ENCODE measurements at places on chromosomes 2 and 18. TPM values are rescaled to one million over a fixed set of nuclear protein-coding genes. Genes with fewer than 3 reads are reported as not detected.

Gene NCKAP5
- 3.8 TPM for total RNA-seq

DNA sequence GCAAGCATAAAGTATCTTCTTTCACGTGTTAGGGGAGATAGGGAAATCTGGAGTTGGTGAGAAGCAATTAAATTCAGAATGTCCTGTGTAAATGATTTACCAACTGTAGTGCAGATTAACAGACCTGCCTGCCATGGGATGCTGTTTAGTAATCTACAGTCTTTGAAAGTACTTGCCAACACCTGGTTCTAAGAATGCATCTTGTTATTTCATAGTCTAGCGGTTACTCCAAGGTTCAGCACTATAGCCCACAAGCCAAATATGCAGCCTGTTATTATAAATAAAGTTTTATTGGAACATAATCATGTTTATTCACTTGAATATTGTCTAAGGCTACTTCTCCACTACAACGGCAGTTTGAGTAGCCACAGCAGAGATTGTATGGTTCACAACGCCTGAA lies 100.8 kb downstream of the OSBPL6 start:
- DNase-seq = peak; percentile 8
- no peak overlapping the region for H3K4me3 ChIP-seq
- H3K4me1 ChIP-seq = peaks cover 40% of the 10 kb centered on the region
- no peaks in the 10 kb centered on the region for H3K36me3 ChIP-seq
- H3K27me3 ChIP-seq = no peaks in the 10 kb centered on the region
- H3K27ac ChIP-seq = no peak overlapping the region

Gene RESP18
- total RNA-seq = not detected

DNA sequence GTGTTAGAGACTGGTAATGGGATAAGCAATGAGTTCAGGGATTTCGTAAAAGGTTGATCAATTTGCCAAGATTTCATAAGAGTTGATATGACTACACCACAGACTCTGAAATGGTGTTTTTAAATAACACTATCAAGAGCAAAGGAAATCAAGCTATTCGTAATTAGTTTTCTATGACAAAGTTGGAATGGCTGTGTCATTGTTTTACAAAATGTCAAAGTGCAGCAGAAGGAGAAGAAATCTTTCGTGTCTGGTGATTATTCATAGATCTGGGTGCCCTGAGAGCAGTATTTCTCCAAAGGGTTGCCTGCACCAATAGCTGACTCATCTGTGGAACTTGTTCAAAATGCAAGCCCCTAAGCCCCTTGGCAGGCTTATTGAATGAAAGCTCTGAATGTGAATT lies 70.1 kb downstream of the NABP1 start:
- no peak for DNase-seq
- H3K4me1 ChIP-seq = no peaks in the 10 kb centered on the region
- H3K36me3 ChIP-seq = no peaks in the 10 kb centered on the region
- no peaks in the 10 kb centered on the region for H3K27me3 ChIP-seq
- H3K27ac ChIP-seq = no peak overlapping the region
- H3K4me3 ChIP-seq = no peak overlapping the region

- no peaks in the 10 kb centered on the region for H3K27me3 ChIP-seq
- no peaks in the 10 kb centered on the region for H3K36me3 ChIP-seq
- no peak overlapping the region for H3K4me3 ChIP-seq
Measured at GRCh38 chr18:62420513-62421209, 95.6 kb downstream of the TNFRSF11A start.

GRCh38 chr18:3877678-3878077 lies 427.7 kb downstream of the TGIF1 start:
- DNase-seq = no peak
- no peak overlapping the region for H3K4me3 ChIP-seq
- no peaks in the 10 kb centered on the region for H3K27me3 ChIP-seq
- H3K27ac ChIP-seq = no peak overlapping the region
- H3K4me1 ChIP-seq = no peaks in the 10 kb centered on the region
- no peaks in the 10 kb centered on the region for H3K36me3 ChIP-seq

Gene RIT2
- not detected for total RNA-seq

DNA sequence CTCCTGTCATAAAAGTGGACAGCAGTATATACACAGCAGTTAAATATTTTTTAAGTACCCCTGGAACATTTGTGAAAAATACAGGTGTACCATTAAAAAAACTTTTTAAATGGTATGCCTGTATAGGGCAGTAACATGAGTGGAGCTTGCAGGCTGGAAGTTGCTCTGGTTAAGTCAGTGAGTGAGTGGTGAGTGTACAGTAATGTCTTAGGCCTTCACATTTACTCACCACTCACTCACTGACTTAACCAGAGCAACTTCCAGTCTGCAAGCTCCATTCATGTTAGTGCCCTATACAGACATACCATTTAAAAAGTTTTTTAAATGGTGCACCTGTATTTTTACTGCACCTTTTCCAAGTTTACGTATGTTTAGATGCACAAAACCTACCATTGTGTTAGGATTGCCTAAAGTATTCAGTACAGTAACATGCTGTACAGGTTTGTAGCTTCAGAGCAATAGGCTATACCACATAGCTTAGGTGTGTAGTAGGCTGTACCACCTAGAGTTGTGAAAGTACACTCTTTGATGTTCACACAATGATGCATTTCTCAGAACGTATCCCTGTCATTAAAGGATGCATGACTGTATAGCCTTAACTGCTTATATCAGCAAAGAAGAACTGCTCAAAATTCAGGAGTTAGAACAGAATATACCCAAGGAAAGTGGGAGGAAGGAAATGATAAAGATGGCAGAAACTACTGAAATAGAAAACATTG lies 112.6 kb downstream of the EHBP1 start:
- no peak overlapping the region for H3K27ac ChIP-seq
- H3K36me3 ChIP-seq = no peaks in the 10 kb centered on the region
- H3K27me3 ChIP-seq = no peaks in the 10 kb centered on the region
- H3K4me1 ChIP-seq = peaks cover 27% of the 10 kb centered on the region
- H3K4me3 ChIP-seq = no peak overlapping the region

DNA sequence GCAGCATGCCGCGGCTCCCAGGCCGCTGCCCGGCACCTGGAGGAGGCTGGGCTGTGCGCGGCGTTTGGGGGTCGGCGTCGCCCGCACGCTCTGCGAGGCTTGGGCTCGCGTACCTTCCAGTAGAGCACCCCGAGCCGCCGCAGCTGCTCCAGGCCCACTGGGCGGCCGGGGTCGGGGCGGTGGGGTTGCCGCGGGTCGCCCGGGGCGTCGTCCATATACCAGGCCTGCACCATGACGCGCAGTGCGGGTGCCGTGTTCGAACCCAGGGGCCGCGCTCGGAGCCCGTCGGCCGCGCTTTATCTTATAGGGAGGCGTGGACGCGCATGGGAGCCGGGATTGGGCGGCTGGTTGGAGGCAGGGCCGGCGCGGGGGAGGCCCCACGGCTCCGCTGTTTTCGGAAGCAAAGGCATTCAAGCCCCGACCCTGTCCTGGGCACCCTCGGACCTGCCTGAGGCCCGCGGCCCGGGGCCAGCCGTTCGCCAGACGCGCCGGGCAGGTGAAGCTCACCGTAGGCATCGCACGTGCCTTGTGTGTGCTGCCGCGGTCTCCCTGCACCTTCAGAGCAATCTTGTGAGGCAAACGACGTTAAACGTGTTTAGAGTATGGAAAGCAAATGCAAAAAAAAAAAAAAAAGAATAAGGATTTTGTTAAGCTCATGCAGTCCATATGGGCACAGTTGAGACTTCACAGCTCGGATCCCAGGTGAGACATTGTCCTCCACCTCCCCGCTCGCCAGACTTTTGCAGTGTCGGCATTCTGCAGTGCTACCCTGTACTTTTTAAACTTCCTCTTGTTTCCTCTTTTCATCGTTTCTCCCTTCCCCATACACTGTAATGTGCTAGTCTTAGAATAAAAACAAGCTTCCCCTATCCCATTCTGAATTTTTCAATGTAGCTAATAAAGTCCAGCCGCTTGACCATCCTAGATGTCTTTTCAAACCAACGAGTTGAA lies at the start of gene ADI1:
TSS of gene ADI1 (minus strand) at position 277 of the 951 bp plus-strand sequence. CDS start at position 233, 44 bp downstream.
- H3K36me3 ChIP-seq = peaks cover 4% of the 10 kb centered on the region
- DNase-seq = peak; percentile 86
- peak within 1 kb of the TSS; percentile 94 for H3K4me3 ChIP-seq
- H3K27ac ChIP-seq = peak within 1 kb of the TSS; percentile 68
- H3K27me3 ChIP-seq = no peaks in the 10 kb centered on the region

- H3K4me1 ChIP-seq = peaks cover 19% of the 10 kb centered on the region
- no peaks in the 10 kb centered on the region for H3K36me3 ChIP-seq
- no peaks in the 10 kb centered on the region for H3K27me3 ChIP-seq
- H3K27ac ChIP-seq = no peak overlapping the region
- DNase-seq = no peak
Measured at GRCh38 chr18:32368991-32369390, 101.7 kb downstream of the GAREM1 start.

- H3K27me3 ChIP-seq = no peaks in the 10 kb centered on the region
- H3K4me3 ChIP-seq = no peak overlapping the region
- peaks cover 9% of the 10 kb centered on the region for H3K4me1 ChIP-seq
- H3K36me3 ChIP-seq = no peaks in the 10 kb centered on the region
- DNase-seq = no peak
- H3K27ac ChIP-seq = no peak overlapping the region
Measured at GRCh38 chr2:119387381-119388129, 20.8 kb downstream of the DBI start.

DNA sequence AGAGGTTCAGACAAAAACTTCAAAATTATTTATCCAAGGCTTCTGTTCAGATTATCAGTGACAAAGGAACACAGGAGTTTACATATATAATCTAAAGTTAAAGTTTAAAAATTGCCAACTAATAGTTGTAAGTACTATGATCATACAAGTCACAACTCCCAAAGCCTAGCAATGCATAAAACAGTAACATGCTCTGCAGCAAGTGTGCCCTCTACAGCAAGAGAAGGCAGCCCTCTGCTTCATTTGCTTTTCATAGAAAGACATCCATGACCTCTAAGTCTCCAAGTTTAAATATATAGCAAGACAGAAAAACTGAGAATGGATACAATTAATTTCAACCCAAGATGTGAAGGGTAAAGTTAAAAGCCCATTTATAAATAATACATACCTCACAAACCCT lies 13.3 kb downstream of the RAB1A start:
- no peaks in the 10 kb centered on the region for H3K4me1 ChIP-seq
- H3K27ac ChIP-seq = no peak overlapping the region
- H3K27me3 ChIP-seq = no peaks in the 10 kb centered on the region
- no peak overlapping the region for H3K4me3 ChIP-seq

GRCh38 chr2:96264656-96265348 lies 995 bp downstream of the TMEM127 start:
- no peaks in the 10 kb centered on the region for H3K36me3 ChIP-seq
- peaks cover 40% of the 10 kb centered on the region for H3K4me1 ChIP-seq
- no peaks in the 10 kb centered on the region for H3K27me3 ChIP-seq
- no peak for DNase-seq

- H3K27me3 ChIP-seq = no peaks in the 10 kb centered on the region
- DNase-seq = no peak
- no peak overlapping the region for H3K4me3 ChIP-seq
- no peak overlapping the region for H3K27ac ChIP-seq
Measured at GRCh38 chr2:47503481-47504070, 100.6 kb downstream of the MSH2 start.

DNA sequence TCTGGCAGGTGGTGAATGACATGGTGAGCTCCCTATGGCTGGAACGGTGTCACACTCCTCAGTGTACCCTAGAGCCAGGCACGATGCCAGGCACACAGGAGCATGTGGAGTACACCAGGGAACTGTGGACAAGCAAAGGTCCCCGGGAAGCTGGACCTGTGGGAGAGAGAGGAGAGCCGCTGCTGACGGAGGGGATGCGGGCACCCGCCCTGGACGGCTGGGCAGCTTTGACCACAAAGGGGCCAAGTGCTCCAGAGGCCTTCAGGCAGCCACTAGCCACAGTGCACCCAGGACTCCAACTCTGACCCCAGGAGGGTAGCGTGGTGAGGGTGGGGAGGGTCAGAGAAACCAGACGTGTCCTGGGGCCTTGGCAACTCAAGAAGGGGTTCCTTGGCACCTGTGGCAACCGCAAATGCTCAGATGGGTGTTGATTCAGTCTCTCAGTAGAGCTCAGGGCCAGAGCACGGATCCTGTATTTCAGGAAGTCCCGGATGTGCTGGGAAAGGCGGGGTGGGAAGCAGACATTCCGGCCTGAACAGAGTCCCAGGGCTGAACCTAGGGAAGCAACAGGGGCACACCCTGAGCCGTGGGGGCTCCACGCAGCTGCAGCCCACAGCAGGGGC lies 2.3 kb upstream of the MAB21L4 start:
- H3K4me3 ChIP-seq = no peak overlapping the region
- peak overlapping the region; percentile 18 for H3K27ac ChIP-seq
- H3K27me3 ChIP-seq = no peaks in the 10 kb centered on the region
- peaks cover 41% of the 10 kb centered on the region for H3K4me1 ChIP-seq

- no peak for DNase-seq
- H3K27ac ChIP-seq = no peak overlapping the region
- no peaks in the 10 kb centered on the region for H3K4me1 ChIP-seq
- H3K36me3 ChIP-seq = no peaks in the 10 kb centered on the region
- H3K4me3 ChIP-seq = no peak overlapping the region
Measured at GRCh38 chr18:56483386-56483785, 155.0 kb downstream of the TXNL1 start.

- H3K27me3 ChIP-seq = no peaks in the 10 kb centered on the region
- peaks cover 4% of the 10 kb centered on the region for H3K36me3 ChIP-seq
- H3K4me3 ChIP-seq = peak overlapping the region; percentile 92
- no peak for DNase-seq
Measured at GRCh38 chr2:130372833-130373807, 17.3 kb downstream of the PTPN18 start.

DNA sequence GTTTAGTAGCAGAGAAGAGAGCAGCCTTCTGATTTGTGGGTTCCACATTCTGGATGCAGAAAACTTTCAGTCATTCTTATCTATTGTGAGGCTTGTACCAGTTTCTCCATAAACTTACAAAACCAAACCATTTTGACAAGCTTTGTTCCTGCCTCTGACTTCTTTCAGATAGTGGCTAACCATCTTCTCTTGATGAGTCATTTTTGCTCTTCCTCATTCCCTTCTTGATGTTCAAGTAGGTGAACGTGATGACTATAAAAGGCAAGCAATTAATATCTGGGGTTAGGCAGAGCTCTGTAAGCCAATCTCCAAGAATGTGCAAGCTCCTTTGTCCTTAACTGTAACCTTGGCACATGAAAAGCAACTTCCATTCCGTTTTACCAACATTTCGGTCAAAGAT lies 2083.1 kb upstream of the PIK3C3 start:
- H3K27me3 ChIP-seq = no peaks in the 10 kb centered on the region
- no peaks in the 10 kb centered on the region for H3K4me1 ChIP-seq
- DNase-seq = no peak
- H3K4me3 ChIP-seq = no peak overlapping the region
- H3K27ac ChIP-seq = no peak overlapping the region

Gene BOLA3
- 71.5 TPM for total RNA-seq

- no peaks in the 10 kb centered on the region for H3K36me3 ChIP-seq
- no peak for DNase-seq
- H3K27ac ChIP-seq = no peak overlapping the region
- no peaks in the 10 kb centered on the region for H3K27me3 ChIP-seq
Measured at GRCh38 chr2:98901702-98902101, 34.3 kb downstream of the CRACDL start.

Gene DOCK10
- total RNA-seq = not detected

- peaks cover 6% of the 10 kb centered on the region for H3K4me1 ChIP-seq
- no peak for DNase-seq
- no peaks in the 10 kb centered on the region for H3K27me3 ChIP-seq
- peak overlapping the region; percentile 84 for H3K27ac ChIP-seq
Measured at GRCh38 chr2:170713543-170714380, 1.4 kb upstream of the SP5 start.

Gene DLGAP1
- not detected for total RNA-seq

Gene PARD6G
- total RNA-seq = 1.0 TPM
